Muscle of arm (tissue), 14 donors: ENCODE measurements at places on chromosomes 7 and 10.

- no peak for DNase-seq
Observed at GRCh38 chr7:143002106-143002505, 24.8 kb downstream of the OR9A2 start.

DNA sequence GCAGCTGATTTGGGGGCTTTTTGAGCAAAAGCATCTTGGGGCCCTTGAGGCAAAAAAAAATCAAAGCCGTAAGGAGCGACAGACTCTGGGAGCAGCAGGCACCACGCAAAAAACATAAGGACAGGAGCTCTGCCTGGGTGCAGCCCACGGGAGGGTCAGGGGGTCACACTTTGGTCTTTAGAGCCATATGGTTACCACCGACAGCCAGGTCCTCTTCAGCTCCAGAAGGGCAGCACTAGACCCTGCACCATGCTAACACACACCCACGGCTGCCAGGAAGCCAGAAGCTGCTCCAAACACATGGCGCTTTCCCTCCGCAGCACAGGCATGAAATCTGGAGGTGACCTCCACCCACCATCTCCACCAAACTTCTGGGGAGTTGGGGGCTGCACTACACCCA, 47.1 kb downstream of the RSU1 start:
- no peak for DNase-seq

GRCh38 chr10:129637010-129637409, 170.0 kb downstream of the MGMT start:
- no peak for DNase-seq

- DNase-seq: no peak
Observed at GRCh38 chr10:73634421-73634820, 6.9 kb downstream of the MYOZ1 start.

GRCh38 chr7:151813445-151813844, 63.5 kb downstream of the PRKAG2 start:
- DNase-seq: no peak

DNA sequence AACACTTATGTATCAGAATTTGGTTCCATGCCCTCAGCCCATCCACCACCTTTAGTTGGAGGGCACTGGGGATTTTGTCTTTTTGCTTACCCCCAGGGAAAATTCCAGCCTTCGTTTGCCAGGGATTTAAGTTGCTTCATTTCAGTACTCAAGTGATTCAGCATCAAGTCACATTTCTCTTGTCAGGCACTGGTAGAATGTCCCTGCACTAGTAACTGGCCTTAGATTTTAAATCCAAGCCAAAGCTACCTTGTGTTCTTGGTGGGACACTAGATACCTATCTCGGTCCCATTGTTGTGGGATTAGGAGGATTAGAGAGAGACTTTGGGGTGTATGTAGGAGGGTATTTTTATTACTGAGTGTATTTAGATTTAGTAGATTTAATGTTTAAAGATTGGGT, 613.1 kb downstream of the SUGCT start:
- no peak for DNase-seq

- DNase-seq: no peak
Observed at GRCh38 chr7:130950054-130950453, 216.0 kb upstream of the KLF14 start.

- no peak for DNase-seq
Observed at GRCh38 chr10:124493214-124493882, 31.7 kb downstream of the LHPP start.

DNA sequence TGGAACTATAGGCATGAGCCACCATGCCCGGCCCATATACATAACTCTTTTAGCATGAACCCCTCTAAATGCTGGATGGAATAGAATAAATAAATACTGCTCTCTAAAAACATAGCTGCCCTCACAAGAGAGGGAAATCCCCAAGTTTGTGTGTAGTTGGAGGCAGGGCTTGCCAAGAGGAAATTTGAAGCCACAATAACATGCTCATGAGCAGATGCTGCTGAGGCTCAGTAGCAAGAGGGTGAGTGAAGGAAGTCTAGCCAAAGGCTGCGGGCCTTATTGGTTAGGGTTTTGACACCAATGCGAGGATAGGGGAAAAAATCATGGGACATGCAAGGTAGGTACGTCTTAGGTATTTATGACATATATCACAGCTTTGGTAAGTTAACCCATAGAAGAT, 17.3 kb downstream of the TPK1 start:
- no peak for DNase-seq

DNA sequence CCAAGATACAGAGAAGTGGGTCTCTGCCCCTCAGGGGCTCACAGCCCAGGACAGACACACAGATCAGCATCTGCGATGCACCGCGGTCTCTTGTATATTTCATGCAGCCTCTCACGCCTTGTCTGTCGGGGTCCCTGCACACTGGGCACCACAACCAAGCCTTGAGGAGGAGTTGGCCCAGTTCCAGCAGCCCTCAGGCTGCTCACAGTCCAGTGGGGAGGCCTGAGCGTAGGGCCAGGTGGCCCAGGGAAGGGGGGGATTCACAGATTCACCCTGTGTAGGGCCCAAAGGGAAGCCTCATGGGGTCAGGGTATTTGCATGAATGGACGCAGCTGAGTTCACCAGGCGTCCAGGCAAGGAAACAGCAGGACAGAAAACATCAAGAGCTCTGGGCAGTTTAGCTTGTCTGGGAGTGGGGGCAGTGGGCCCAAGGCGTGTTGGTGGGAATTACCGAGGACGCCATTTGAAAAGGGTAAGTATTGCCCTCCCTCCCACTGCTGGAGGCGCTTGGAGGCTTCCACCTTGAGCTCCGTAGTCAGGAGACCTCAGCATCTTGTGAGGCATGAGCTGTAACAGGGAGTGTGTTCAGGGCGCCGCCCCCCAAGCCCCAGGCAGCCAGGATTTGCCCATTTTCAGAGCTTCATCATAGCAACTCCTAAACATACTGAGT, 129.1 kb upstream of the CHST15 start:
- no peak for DNase-seq

DNA sequence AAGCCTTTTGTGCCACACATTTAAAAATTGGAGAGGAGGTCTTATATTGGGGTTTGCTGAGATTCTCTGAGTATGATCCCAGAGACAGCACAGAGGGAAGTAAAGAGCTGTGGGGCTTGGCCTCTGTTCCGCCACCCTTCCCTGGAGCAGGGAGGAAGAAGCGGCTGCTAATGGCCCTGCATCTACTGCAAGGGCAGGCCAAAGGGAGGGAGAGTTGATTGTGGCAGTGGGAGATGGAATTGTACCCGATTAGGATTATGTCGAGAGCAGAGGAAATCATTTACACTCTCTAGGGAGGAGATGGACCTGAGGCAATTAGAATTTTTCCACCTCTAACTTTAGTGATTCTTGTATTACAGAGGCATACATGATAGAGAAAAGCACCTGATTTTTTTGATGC, 28.8 kb downstream of the CYP17A1 start:
- no peak for DNase-seq

DNA sequence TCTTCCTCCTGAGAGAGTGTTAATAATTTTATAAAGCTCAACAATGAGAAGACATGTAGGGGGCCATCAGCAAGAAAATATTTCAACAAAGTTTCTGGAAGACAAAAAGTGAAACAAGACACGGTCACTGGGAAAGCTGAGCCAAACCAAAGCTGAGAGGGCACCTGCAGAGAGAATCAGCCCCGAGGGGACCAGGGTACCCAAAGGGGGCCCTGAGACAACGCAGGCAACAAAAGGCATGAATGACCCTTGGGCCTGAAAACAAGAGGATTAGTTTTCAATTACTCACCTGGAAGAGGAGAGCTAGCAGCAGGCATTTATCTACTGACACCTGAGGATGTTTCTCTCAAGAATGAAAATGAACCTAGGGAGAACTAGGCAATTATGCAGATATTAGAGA, 461.2 kb upstream of the MGMT start:
- no peak for DNase-seq

- DNase-seq: no peak
Observed at GRCh38 chr7:107890493-107890961, 456 bp upstream of the DLD start.

DNA sequence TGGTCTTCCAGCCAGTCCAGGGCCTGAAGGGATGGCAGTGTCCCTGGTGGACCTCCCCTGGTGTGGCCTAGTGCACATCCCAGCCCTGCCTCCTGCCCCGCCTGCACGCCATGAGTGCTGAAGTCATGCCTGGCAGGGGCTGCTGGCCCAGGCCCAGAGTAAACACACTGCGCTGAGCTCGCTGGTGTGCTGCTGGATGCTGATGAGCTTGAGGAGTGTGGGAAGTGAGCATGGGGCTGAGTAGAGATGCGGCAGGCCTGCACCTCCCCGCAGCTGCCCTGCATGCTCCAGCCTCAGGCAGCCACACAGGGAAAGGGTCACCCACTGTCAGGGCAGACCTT, 43.2 kb downstream of the HTRA1 start:
- peak; percentile 91 for DNase-seq

- no peak for DNase-seq
Observed at GRCh38 chr10:76554478-76554877, 1083.1 kb downstream of the KCNMA1 start.

DNA sequence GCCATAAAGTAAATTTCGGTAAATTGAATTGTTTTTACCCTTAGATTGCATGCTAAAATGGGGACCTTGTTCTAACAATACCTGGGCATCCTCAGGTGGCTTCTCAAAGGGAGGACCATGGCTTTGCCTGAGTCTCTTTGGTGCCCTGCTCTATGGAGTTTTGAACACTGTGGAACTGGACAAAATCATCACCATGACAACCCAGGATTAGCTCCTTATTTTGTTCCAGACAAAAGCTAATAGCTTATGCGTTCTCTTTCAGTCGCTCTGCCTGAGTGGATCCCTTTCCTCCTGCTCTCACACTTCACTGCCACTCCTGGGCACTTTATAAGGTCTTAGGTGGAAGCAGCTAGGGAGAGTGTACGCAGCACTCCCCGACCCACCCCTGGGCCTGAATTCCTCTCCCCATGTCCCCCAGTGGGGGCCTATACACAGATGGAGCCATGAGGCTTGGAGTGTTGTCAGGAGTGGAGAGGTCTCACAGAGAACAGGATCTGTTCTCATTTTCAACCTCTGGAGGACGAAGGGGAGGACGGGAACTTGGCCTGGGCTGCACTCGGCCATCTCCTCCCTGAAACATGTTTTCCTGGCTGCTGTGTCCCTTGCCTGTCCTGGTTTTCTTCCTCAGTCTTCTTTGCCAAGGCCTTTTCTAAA, 19.0 kb downstream of the ADCYAP1R1 start:
- DNase-seq: no peak

GRCh38 chr10:53645951-53646350, 873.4 kb upstream of the MBL2 start:
- DNase-seq: no peak

- no peak for DNase-seq
Observed at GRCh38 chr7:138951953-138952352, 29.2 kb downstream of the KIAA1549 start.

DNA sequence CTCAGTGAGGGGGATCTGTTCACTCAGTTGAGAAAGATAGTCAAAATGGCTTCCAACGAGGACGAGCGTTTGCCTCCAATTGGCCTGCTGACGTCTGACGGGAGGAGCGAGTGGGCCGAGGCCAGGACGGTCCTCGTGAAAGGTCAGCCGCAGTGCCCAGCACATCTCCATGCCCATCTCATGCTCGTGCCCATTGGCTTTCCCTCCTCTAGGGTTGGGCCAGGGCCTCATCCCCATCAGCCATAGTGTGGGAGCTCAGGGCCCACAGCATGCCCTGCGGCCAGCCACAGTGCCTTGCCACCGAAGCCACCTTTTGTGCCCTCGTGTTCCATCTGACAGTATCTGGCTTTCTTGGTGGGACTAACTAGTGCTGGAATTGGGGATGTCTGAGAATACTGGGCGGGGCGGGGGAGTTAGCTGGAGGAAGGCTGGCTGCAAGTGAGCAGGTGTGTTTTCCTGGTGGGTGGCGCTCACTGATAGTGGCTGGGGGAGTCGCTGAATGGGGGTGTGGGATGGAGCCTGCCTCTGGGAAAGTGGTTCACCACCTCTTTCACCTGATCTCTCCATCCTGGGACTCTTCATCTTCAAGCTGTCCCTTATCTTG, 13.9 kb downstream of the CHAT start:
- no peak for DNase-seq

DNA sequence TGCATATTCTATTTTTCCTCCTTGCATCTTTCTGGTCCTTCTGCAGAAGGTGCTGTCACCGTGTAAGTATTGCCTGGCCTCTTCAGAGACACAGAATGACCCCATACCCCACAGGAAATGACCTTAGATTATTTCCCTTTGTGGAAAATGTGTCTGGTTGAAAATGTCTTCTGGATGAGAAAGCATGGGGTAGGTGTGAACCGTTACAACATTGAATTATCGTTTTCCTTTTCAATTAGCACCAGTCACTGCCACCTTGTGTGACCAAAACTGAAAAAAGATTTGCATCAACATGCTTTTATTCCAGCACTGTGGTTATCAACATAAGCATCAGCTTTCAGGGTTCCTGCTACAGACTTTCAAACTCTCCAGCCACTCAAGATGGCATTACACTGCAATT, 58.0 kb upstream of the CELF2 start:
- no peak for DNase-seq

DNA sequence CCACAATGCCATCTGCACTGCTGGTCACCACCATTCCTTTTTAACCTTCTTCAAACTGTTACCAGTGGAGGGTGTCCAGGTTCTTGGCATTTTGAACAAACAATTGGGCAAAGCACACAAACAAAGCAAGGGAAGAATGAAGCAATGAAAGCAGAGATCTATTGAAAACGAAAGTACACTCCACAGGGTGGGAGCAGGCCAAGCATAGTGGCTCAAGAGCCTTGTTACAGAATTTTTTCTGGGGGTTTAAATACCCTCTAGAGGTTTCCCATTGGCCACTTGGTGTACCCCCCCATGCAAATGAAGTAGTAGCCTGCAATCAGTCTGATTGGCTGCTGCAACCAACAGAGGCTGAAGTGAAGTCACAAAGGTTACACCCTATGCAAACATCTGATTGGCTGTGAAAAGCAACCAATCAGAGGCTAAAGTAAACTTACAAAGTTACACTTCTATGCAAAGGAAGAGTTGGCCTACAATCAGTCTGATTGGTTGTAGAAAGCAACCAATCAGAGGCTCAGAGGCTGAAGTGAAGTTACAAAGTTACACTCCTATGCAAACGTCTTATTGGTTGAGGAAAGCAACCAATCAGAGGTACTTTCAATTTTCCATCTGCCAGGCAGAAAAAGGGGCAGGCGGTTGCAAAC, 103.2 kb upstream of the WAC start:
- DNase-seq: no peak

DNA sequence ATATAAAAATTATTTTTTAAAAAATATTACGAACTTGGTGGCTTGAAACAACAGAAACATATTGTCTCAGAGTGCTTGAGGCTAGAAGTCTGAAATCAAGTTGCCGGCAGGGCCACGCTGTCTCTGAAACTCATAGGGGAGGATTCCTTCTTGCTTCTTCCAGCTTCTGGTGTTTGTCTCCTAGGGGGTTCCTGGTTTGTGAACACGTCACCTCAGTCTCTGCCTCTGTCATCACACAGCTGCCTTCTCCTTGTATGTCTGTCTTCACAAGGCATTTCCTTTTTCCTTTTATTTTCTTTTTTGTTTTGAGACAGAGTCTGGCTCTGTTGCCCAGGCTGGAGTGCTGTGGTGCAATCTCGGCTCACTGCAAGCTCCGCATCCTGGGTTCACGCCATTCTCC, 12.7 kb upstream of the SNX8 start:
- no peak for DNase-seq

- no peak for DNase-seq
Observed at GRCh38 chr10:110643035-110643652, 992 bp upstream of the RBM20 start.
